ENCODE measurements at places on chromosomes 3 and 15.

- no peak for DNase-seq
Measured at GRCh38 chr3:124360563-124360962, 368.6 kb upstream of the ROPN1 start.

DNA sequence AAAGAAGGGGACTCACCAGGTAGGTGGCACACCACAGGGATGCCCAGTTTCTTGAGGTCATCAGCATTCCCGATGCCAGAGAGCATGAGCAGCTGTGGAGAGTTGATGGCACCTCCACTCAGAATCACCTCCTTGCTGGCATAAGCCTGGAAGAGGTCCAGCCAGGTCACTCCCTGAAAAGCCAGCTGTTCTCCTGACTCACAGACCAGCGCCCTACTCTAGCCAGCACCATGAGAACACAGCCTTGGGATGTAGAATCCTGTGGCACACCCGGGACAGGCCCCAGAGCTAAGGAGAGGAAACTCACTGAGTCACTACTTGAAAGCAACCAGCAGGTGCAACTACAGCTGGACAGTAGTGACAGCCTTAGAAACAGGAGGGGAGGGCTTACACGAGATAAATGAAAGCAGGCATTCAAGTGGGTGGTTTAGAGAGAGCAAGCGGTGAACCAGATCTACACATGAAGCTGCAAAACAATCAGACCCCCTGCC is 24.5 kb downstream of the CHDH start:
- no peak for DNase-seq

DNA sequence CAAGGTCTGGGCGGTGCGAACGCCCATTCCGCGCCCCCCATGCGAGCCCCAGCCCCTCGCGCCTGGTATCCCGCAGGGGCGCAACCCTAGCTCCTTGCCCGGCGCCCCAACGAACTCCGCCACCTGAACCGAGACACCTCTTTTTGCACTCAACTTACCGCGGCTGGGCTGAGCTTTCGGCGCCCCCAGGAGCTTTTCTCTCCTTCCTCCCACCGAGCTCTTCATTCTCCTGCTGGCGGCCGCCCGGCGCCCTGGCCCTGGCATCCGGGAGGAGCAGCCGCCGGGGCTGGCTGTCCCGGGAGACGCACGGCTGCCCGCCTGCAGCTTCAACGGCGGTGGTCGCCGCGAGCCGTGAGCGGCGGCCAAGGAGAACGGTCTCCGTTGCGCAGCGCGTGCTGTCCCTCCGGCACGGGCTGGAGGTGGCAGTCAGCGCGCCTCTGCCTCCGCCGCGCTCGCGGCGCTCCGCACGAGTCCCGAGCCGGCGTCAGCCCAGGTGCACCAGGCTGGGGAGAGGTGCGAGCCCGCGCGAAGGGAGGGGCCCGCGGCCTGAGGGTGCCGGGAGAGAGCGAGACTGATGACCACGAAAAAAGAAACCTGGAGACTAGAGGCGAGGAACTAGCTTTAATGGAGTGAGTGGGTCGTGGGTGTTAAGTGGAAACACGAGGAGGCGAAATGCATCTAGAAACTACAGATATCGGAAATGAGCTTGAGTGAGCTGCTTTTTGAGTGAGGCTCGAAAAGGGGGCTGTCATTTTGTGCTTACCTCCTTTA is 621.5 kb upstream of the ZNF385D start:
- DNase-seq = no peak

- DNase-seq = no peak
Measured at GRCh38 chr3:126907557-126907956, 75.4 kb upstream of the PLXNA1 start.

GRCh38 chr3:74506246-74506645 is 108.2 kb downstream of the CNTN3 start:
- DNase-seq = no peak

DNA sequence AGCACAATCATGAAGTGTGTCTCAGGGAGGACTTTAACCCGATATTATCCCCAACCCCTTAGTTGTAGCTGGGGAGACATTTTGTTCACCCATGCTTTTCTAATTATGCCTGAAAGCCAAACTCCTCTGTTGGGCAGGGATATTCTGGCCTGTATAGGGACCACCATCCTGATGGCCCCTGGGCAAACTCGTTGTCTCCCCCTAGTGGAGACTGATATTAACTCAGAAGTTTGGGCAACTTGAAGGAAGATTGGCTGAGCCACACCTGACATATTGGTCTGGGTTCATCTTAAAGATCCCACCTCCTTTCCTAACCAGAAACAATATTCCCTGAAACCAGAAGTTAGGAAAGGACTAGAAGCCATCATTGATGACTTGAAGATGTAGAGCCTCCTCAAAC is 42.3 kb downstream of the TM4SF18 start:
- no peak for DNase-seq

DNA sequence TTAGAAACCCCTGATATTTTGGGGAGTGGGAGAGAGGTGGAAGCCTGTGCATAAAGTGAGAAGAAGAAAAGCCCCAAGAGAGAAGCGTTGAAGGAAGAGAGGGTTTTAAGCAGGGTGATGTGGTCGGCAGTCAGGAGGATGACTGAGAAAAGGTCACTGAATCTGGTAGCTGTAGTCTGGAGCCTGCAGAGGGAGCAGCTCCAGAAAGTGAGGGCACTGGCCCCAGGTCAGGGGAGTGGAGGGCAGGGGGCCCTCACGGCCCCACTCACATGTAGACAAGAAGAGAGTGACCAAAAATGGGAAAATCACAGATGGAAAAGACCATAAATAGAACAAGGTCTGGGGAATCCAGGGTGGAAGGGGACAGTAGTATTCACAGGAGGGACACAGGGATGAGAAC is 105.5 kb downstream of the RYK start:
- no peak for DNase-seq

DNA sequence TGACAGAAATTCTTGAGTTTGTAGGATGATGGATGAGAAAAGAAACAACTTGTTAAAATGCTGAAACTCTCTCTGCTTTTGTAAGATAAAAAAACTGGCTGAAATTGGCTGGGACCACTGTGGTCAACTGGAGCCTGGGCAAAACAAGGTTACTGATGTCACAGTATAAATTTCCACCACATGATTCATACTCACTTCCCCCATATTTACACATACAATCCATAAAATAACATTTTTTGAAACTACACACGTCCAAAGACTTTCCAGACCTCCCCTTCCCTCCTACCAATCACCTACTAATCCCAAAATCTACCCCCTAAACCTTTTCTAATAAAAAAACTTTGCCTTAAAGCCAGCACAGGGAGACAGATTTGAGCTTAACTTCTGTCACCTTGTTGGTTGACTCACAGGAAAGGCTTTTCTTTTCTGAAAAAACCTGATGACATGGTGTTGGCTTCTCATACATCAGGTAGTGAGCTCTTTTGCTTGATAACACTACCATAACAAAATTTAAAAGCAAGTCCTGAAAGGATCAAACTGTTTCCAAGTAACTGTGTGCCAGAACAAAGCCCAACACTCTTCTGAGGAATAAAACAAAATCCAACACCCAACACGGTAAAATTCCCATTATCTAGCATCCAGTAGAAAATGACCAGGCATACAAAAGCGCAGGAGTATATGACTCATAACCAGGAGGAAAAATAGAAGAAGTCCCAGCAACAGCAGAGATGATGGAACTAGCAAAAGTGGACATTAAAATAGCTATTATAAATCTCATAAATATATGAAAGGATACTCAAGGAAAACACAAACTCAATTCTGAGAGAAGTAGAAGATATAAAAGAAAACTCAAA is 87.3 kb upstream of the SNRK start:
- DNase-seq = no peak

DNA sequence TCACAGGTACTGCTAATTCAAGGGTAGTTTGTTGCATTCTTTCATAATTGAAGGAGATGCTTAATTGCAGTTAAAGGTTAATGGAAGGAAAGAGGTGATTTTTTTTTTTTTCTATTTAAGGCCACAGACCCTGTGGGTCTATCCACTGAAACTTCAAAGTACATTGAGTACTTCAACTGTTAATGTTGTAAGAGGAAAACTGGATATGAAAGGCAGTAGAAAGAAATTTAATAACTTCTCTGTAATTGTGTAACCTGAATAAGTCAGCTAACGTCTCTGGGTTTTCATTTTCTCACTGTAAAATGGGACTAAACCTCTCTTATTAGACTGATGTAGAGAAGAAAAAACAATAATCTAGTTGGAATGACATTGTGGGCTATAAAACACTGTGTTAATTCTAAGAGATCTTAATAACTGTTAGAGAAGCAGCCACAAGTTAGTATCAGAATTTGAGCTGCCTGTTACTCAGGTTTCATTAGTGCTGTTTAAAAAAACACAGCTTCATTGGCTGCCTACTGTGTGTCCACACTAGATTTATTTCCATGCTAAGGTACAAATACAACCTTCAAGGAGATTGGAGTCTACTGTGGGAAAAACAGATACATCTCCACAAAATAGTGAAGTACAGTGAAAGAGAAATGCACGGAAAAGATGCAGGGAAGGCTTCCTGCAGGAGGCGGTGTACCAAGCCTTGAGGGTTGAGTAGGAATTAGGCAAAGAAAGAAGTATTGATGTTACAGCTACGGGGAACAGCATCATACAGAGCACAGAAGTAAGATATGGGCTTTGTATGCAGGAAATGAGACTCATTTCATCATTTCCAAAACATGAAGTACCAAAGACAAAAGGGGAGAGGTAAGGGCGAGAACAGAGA is 483.6 kb downstream of the TAFA4 start:
- DNase-seq = no peak

- DNase-seq = no peak
Measured at GRCh38 chr15:27885201-27885600, 213.9 kb downstream of the OCA2 start.

DNA sequence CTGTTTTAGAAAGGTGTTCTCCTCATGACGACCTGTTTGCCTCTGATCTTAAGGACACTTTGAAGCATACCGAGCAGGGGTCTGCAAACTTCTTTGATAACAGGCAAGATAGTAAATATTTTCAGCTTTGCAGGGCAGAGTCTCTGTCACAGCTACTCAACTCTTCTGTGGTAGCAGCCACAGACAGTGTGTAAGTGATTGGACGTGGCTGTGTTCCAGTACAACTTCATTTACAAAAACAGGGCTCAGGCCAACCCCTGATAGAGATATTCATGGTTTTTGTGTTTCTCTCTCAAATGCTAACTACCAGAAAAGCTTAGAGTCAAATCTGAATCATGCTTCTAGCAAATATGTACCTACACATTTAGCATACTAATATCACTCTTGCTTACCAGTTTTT is 51.5 kb downstream of the TGFBR2 start:
- no peak for DNase-seq

GRCh38 chr3:168049367-168049974 is 46.3 kb downstream of the GOLIM4 start:
- DNase-seq = no peak

- DNase-seq = no peak
Measured at GRCh38 chr3:114694251-114694650, 400.4 kb downstream of the TIGIT start.

DNA sequence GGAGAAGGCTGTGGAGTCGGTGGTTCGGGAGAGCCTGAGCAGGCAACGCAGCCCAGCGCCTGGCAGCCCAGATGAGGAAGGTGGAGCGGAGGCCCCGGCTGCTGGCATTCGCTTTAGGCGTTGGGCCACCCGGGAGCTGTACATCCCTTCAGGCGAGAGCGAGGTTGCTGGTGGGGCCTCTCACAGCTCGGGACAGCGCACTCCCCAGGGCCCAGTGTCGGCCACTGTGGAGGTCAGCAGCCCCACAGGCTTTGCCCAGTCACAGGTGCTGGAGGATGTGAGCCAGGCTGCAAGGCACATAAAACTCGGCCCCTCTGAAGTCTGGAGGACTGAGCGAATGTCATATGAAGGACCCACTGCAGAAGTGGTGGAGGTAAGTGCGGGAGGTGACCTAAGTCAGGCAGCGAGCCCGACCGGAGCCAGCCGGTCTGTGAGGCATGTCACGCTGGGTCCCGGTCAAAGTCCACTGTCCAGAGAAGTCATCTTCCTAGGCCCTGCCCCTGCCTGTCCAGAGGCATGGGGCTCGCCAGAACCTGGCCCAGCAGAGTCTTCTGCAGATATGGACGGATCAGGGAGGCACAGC is 26.7 kb downstream of the SYNM start:
- no peak for DNase-seq

DNA sequence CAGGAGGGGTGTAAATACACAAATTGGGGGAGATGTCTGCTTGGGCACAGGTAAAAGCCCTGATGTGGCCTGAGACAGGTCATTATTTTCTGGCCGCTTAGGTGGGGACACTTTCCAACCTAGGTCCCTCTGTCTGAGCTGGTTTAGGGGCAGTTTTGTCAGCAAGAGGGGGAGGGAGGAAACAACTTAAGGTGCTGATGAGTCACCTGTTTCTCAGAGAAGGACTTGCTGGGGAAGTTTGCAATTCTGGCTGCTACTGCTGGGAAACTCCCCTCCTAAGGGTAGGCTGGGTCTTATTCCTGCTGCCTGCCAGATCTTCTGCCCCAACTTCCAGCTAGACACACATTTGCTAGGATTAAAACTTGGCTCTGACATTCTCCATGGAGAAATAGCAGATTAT is 4.8 kb upstream of the RHOV start:
- DNase-seq = no peak

DNA sequence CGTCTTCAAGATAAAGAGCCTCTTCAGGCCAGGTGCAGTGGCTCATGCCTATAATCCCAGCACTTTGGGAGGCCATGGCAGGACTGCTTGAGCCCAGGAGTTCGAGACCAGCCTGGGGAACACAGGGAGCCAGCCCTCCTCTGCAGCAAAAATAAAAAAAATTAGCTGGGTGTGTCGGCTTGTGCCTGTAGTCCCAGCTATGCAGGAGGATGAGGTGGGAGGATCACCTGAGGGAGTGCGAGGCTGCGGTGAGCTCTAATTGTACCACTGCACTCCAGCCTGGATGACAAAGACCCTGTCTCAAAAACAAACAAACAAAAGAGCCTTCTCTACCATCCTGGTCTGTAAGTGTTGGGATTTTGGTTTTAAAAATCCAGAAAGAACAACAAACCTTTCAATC is 11.1 kb downstream of the WDR53 start:
- DNase-seq = no peak

DNA sequence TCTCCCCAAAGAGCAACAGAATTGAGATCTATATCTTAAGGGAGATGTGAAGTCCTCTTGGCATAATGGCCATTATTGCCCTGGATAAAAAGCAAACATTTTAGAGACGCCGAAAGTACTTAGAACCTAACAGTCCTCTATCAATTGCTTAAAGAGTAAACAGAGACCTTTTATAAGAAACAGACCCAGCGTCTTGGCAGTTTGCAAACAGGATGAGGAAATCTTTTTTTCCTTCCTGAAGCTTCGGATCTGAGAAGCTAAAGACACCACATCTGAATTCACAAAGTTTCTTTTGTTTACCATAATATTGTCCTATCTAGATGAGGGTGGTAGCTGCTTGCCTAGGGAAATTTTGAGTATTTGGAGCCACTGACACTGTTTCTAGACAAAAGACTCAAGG is 59.9 kb upstream of the LIMD1 start:
- no peak for DNase-seq

GRCh38 chr3:99006686-99007085 is 105.2 kb upstream of the DCBLD2 start:
- no peak for DNase-seq

DNA sequence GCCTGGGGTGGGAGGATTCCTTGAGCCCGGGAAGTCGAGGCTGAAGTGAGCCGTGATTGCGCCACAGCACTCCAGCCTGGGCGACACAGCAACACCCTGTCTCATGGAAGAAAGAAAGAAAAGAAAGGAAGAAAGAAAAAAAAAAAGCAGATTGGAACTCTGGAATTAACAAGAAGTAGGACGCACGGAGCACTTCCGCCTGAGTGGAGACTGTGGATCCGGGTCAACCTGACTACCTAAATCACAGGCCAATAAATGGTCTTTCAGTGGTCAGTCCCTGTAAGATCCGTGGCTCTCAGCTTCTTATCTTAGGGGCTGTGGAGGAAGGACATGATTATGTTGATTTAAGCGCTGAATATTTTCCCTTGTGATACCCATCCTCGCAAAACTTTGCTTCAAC is 2.4 kb upstream of the PPARG start:
- no peak for DNase-seq
